ENCODE measurements at places on chromosomes 3 and 15.
A peak's percentile ranks its signal among the peaks of the same experiment; 100 is the strongest.

- peak; percentile 71 for ATAC-seq
Observed at GRCh38 chr15:62059816-62060112, 483 bp downstream of the VPS13C start.

DNA sequence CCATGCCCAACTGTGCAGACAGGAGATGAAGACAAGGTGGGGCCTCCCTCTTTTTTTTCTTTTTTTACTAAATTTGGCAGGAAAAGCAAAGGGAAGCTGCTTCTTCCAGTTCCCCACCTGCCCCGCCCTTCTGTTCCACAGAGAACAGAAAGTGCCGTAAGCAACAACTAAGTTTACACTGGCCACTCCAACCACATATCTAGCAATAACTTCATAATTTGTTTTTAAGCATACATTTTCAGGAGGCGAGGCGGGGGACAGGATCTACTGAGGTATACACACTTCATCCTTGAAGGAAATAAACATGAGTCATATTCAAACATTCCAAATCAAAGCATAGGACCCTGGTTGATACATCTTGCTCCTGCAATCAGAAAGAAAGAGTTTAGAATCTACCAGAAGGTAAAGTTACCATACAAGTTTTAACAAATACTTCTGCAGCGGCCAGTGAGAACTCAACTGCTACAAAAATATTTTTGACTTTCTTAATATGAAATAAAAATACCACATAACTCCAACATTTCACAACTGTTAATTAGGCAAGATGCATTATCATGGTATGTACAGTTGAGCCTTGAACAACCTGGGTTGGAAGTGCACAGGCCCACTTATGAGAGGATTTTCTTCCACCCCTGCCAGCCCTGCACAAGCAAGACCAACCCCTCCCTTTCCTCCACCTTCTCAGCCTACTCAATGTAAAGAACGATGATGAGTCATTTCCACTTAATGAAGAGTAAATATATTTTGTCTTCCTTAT is 50.7 kb downstream of the FOXP1 start:
- ATAC-seq: no peak

- ATAC-seq: no peak
Observed at GRCh38 chr3:185813691-185814215, 11.1 kb downstream of the IGF2BP2 start.

- ATAC-seq: peak; percentile 78
Observed at GRCh38 chr15:69475769-69476358, 23.2 kb downstream of the RPLP1 start.

- ATAC-seq: no peak
Observed at GRCh38 chr3:107795514-107796094, 272.8 kb downstream of the BBX start.

DNA sequence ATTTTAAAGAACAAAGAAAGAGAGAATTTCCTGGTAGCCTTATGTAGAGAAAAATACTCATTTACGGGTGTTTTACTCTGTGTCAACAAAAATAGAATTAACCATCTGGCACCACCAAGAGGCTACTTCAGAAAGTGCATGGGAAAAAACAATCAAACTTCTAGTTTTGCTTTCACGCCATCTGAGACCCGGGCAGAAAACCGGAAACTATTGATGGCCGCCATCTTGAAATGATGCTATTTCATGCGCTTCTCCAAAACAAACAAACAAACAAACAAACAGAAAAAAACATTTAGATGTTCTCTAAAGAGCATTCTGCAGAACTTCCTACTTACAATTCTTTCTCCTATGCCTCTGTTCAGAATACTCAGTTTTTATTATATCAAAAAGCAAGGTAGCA is 49.4 kb upstream of the SYNPR start:
- no peak for ATAC-seq

GRCh38 chr15:34603095-34603494 is 19.6 kb upstream of the GOLGA8B start:
- no peak for ATAC-seq
